ENCODE measurements at places on chromosomes 3 and 15.

- DNase-seq = no peak
Measured at GRCh38 chr3:46489381-46489780, 8.4 kb upstream of the RTP3 start.

DNA sequence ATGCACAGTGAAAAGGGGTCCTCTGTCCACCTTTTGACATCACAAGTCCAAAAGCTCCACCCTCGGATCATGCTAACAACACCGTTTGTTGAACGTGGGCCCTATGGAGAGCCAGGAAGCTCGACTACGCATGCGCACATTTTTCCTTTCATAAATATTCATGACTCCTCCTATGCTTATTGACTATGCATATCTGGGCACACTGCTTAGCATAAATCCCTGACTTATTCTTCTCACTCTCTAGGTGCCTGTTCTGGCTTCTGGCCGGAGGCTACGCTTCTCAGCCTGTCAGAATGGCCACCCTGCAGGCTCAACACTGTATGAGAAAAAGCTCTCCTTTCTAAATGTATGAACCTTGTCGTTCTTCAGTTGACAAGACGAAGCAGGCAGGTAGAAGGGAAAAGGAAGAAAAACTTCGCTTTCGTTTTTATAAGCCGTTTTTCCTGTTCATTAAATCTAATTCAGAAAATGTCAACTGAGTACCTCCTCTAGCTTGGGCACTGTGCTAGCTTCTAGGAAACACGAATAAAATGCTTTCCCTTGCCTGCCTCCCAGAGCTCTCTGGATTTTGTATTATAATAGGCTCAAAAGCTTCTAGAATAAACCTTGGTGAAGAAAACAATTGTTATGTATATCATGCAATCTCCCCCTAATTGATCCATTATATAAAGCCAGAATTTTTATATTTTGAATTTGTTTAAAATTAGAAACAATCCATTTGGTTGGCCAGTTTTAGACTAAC, 207.7 kb downstream of the ATP10A start:
- DNase-seq = no peak

DNA sequence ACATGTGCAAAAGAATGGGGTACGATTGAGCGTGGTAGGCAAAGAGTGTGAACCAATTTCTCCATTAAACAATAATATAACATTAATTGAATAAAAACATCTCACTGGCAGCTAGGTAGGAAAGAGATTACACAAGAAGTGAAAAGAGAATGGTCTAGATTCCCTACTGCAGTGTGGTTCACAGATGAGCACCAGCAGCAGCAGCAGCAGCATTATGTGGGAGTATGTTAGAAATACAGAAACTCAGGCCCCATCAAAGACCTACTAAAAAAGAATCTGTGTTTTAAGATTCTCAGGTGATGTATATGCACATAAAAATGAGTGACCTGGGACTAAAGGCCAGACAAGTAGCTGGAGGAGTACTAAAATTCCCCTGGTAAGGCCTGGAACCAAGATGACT, 118.2 kb downstream of the ADAM10 start:
- no peak for DNase-seq

- DNase-seq = no peak
Measured at GRCh38 chr3:197996855-197997254, 36.8 kb downstream of the LMLN start.

GRCh38 chr15:42427429-42428223, 63.3 kb downstream of the ZNF106 start:
- no peak for DNase-seq

- no peak for DNase-seq
Measured at GRCh38 chr15:74167891-74168331, 5.6 kb upstream of the ISLR start.

GRCh38 chr3:23475446-23475845, 272.3 kb downstream of the UBE2E2 start:
- DNase-seq = no peak
